ENCODE measurements at places on chromosomes 7 and 10.

DNA sequence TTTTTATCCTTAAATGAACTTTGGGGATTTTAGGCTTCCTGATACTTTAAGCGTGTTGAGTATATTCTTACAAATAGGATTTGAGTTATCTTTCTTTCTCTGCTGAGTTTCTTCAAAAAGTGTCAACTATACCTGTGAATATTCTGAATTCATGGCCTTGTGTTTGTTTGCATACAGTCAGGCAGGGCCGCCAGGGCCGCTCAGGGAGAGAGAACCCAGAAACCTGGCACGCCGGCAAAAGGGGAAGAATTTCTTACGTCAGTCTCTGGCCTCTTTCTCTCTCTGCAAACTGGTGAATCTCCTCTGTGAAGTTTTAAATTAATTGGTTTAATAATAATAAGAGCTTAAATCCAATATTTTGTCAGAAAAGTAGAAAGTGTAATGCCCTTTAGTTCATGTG, 29.3 kb upstream of the BNIP3 start:
- no peak for DNase-seq

DNA sequence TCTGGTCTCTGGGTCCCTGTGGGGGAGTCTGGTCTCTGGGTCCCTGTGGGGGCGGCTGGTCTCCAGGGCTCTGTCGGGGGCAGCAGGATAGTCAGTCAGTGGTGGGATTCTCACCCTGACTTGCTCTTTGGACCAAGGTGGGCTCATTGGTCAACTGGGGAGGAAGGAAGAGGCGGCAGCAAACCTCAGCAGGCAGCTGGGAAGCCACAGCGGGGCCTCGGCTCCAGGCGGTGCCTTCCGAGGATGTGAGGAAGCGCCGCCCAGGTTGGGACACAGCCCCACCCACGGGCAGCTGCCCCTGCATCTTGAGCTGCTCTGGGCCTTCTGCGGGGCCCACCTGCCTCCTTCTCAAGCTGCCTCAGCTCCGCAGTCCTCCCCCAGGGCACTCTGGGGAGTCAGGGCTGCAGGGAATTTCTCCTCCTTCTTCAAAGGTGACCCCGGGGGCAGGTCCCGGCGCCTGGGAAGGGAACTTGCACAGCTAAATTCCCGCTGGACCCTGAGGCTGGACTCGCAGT, 20.4 kb upstream of the KNDC1 start:
- DNase-seq: no peak

GRCh38 chr7:47967123-47967522, 12.3 kb downstream of the HUS1 start:
- DNase-seq: no peak

DNA sequence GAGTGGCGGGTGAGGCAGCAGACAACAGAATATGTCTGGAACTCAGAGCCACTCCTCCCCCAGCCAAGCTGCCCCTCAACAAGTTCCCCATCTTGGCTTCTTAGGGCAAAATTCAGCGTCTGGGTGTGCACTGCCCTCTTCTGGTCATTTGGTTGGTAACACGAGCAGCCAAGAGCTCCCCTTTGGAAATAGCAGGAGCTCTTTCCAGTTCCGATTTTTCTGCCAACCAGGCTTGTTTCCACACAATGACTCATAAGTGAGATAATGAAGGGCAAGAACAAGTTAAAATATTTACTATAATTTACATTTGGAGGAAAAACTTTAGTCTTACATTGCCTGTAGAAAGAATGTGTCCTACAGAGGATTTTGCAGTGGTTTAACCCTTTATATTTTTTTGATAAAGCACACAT, 70.5 kb downstream of the ADCYAP1R1 start:
- peak; percentile 17 for DNase-seq

GRCh38 chr7:115068220-115068619, 146.3 kb downstream of the MDFIC start:
- DNase-seq: no peak

GRCh38 chr10:13922586-13922985, 335.8 kb downstream of the PRPF18 start:
- no peak for DNase-seq

GRCh38 chr7:122329145-122329802, 24.7 kb upstream of the FEZF1 start:
- no peak for DNase-seq

GRCh38 chr10:30550967-30551815, 78.4 kb downstream of the LYZL2 start:
- DNase-seq: peak; percentile 18
